NCI-H187 (cell line): ENCODE measurements at places on chromosomes 2 and 18.

GRCh38 chr2:136051001-136051724, 65.7 kb upstream of the DARS1 start:
- DNase-seq: no peak

DNA sequence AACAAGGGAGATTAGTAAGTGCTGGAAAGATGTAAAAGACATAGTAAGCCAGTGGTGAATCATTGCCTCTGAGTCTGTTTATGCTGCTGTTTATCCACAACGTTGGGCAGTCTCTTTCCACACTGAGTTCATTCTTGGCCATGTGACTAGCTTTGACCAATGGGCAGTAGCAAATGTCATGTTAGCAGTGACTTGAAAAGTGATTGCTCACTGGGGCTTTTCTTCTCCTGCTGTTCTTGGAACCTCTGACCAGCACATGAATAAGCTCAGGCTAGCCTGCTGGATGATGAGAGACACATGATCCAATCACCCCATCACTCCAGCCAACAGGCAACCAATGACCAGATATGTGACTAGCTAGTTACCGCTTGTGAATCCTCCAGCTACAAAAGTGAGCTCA, 360.4 kb downstream of the SLC4A3 start:
- DNase-seq: no peak

DNA sequence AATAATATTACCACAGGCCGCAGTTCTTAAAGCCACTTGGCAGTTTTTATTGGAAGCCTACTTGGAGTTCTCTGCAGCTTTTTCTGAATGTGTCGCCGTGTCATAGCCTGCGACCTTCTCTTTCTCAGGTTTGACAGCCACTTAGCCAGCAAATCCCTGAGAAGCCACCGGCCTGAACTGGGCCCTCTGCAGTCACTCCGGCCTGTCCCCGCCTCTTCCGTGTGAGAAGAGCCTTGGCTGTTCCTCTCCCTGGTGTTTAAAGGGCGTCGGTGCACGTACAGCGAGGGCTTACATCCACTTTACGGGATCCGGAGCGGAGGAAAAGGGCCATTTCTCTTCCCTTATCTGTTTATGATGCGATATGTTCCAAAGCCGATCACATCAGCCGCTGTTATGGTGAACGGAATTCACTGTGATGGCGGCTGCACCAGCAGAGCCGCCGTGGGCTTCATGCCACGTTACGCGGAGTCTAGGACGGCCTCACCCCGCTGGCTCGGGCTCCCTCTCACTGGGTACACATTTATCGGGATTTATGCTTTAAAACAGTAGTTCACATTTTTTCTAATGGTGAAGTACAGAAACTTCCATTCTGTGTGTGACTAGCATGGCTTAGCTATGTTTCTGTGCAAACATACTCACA, 66.8 kb downstream of the GBX2 start:
- no peak for DNase-seq

DNA sequence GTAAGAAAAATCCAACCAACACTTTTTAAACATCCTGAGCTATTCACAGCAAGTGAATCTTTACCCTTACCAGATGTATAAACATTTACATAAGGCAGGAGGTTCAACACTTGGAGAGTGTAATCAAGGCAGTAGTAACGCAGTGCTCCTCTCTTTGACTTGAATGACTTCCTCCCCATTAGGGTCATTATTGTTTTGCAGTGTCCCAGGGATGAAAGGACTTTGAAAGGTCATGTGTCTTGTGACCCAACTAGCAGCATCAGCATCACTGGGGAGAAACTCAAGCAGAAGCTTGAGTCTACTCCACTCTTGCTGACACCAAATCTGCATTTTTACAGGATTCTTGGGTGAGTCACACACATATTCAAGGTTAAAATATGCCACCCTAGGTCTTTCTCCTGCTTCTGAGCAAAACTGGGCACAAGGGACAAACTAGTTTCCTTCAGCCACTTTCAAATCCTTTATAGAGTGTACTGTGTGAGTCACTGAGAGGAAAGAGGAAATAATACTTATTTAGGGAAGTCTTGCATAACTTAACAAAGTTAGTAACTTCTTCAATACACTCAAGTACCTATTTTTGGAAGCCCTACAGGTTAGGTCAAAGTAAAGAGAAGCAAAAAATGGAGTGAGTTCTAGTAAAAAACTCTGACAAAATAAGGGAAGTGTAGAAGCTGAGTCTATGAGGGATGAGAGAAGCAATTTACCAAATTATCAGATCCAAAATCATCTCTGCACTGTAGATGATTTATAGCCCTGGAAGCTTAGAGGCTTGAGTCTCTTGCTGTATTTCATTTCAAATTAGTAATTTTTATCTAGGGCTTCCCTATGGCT, 51.0 kb upstream of the EML4 start:
- DNase-seq: no peak

DNA sequence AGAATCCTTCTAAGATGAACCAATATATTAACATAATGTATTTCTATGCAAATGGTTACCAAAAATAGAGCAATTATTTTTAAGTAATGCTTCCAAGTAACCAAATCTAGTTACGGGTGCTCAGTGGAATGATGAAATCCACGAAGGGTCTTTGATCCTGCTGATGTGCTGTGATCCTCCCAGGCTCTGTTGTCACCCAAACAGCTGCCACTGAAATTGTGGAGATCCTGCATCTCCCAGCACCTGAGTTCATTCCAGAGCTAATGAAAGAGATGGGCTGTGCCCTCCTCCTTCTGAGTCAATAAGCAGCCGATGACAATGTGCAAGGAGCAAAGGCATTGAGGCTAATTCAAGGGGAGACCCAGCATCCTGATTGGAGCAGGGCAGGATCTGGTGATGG, 362.4 kb upstream of the SOX11 start:
- no peak for DNase-seq
